NCI-H1930 (cell line): ENCODE measurements at places on chromosomes 11 and 22.

DNA sequence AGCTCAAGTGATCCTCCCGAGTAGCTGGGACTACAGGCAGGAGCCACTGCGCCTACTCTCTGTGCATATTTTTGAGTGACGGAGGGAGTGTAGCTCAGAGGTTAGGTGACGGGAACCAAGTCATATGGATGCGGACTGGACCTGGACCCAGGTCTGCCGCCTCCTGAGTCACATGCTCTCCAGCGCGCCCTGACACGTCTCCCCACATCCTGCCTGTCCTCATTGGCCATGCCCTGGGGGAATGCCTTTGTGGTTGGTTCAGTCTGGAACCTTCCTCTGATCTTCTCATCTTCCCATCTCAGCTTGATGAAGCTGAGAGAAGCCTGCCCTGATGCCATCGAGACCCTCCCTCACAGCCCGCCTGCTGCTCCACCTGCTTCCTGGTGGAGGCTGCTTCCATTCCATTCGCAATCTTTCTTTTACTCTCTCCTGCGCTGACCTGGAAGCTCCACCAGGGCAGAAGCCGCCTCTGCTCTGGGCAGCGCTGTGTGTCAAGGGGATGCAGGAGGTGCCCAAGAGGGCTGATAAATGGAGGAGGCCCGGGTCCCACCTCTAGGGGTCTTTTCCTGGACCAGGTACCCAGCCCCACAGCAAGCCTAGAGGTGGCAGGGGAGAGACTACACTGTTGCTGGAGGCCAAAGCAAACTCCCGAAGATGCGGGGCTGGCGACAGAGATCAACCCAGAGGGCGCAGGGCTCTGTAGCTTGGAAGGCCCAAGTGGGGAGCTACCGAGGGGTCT lies 13.9 kb upstream of the BAIAP2L2 start:
- no peak for DNase-seq

GRCh38 chr22:35591714-35592417 lies 25.3 kb downstream of the MB start:
- DNase-seq = no peak

DNA sequence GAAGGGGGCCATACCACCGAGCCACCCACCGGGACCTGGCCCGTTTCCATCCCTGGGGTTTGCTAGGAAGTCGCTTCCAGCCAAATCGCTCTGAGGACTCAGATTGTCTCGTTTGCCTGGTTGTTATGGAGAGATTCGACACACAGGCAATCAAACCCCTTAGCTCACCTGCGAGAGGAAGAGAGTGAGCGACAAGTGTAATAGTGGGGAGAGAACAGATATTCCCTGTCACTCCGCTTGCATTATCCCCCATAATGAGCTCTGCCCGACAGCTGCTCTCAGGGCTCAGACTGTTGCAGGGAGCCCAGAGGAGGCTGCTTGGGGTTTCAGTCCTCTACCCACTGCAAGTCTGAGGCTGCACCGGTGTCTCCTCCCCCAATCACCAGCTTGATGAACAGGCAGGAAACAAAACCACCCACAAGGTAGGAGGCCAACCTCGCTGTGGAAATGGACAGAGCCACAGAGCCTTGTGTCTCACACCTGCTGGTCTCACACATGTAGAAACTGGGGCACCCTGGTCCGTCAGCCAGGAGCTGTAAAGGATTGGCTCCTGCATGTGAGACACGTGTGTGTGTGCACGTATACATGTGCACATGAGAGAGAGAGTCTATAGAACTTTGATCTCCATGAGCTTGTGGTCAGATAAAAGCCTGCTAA lies 351.1 kb downstream of the BUD13 start:
- DNase-seq = no peak

GRCh38 chr11:106271086-106271485 lies 193.6 kb downstream of the AASDHPPT start:
- DNase-seq = no peak

DNA sequence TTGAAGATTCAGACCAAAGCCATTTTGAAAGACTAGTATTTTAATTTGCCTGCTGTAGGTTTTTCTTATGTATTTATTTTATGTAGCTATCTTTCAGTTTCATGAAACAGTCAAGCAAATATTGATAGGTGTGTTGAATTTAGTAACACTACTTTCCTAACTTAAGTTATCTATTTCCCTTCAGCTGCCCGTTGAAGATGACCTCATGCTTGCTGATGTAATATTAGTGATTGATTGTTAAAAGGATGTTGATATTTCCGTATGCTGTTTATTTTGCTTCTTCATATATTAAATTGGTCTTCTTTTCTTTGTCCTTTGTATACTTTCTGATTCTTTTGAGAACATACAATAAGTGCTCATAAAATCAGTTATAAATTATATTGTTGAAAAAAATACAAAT lies 86.8 kb upstream of the CHORDC1 start:
- DNase-seq = no peak

DNA sequence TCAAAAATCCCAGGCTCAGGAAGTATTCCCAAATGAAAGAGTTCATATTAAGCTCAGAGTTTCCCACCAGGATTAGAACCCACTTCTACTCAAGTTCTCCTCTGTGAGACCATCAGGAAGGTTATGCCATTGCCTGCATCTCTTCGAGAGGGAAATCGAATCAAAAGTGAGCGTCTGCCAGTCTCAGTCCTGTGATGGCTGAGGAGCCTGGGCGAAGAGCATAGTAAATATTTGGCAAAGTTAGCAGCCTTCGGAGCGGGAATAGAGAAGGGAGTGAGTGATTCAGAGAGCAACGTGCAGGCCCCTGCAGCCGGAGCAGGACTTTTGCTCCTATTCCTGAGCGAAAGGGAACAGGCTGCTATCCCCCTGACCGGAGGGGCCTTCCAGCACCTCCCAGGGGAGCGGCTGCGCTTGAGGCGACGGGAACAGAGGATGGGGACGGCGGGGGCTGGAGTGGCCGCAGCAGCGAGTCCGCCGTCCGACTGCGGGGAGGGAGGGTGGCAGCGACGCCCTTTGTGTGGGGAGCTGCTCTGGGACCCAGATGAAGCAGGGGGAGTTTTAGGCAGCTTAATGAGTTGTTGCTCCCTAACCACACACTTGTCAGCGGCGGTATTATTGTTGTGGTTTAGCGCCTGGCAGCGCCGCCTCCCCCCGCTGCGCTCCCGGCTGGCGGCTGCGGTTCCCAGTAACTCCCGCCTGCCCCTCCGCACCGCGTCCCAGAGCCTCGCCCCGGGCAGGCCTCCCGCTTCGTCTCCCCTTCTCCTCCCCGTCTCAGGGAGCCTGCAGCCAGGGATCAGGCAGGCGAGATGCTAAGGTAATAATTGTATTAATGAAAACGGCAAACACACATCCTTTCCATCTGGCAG lies 21.7 kb upstream of the NRGN start:
- no peak for DNase-seq

DNA sequence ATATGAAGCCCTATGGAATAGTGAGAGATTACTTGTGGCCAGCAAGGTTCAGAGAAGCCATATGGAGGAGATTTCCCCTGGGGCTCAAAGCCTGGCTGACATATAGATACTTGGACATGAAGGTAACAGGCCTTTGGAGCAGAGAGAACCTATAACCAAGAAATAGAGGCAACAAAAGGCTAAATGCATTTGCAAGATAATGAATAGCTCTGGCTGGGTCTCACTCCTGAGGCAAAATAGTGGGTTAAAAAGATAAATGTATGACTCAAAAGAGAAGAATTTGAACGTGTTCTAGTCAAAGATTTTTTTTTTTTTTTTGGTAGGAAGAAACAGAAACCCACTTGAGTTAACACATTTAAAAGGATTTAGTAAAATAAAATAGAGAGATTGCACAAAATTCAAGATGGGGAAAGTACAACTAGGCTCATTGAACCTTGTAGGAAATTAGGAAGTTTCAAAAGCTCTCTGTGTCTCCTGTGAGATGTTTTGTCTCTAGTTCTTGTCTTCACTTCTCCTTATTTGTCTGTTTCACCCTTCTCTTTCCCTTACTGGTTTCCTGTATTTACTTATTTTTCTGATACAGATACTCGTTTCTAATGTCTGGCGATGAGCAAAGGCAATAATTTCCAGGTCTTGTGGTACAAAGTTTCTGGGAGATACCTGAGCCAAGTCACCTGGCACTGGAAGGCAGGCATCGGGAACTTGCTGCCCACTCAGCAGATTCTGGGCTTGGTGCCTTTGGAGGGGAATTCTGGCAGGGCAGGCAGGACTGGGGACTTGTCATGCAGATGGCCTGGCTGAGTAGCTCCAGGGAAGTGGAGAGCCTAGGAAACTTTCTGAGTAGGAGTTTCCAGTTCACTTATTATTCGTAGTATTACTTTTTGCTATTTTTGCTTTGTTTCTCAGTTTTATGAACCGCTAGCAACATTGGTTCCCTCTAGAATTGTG lies 49.2 kb upstream of the SESN3 start:
- no peak for DNase-seq

- peak; percentile 17 for DNase-seq
Observed at GRCh38 chr11:33829430-33830141, 55.3 kb upstream of the FBXO3 start.

DNA sequence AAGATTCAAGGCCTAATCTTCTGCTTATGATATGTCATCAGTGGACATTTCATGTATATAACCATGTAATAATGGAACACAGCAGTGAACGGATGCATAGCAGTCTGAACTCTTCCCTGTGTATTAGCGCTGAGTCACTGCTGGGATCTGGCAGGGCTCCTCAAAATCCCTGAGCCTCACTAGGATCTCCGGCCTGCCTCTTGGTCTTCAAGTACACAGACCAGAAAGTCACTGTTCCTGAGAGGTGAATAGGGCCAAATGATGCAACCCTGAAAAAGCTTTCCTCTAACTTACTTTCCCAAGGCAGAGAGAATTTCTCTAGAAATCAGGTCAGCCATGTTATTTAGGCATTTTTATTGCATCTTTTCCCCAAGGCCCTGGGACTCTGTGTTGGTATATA lies 35.0 kb downstream of the POU2AF1 start:
- no peak for DNase-seq

DNA sequence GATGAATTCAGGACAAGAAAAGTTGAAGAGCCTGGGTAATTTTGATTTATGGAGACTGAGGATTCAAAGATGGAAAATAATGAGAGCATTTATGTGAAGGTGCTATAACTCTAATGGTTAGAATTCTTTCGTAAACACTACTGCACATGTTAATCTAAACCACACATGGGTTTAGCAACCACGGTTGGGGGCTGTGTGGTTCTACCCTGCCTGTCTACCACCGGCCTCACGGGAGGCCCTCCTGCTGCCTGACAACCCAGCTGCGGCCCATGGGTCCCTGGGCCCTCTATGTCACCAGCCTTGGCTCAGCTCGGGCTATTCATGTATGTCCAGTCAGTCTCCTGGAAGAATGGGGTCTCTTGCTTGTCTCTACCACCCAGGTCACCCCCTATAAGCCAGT lies 68.5 kb upstream of the ARFGAP3 start:
- DNase-seq = no peak
